Spleen (tissue), 13 donors: ENCODE measurements at places on chromosomes 13 and 19. TPM values are rescaled to one million over a fixed set of nuclear protein-coding genes. Genes with fewer than 3 reads are reported as not detected.

Gene PSG6
- not detected for total RNA-seq

Gene CABP5
- 0.79 TPM for total RNA-seq

Gene C19orf53
- 43.6 TPM for total RNA-seq

Gene ZNF85
- total RNA-seq, result 6.4 TPM

Gene PNMA8A
- total RNA-seq, result 1.7 TPM

Gene GPR18
- 13.2 TPM for total RNA-seq

Gene BRME1
- 3.5 TPM for total RNA-seq

Gene TLE2
- total RNA-seq, result 47.7 TPM

Gene DCAF15
- 47.6 TPM for total RNA-seq

Gene KHSRP
- total RNA-seq, result 165 TPM

Gene NKG7
- total RNA-seq, result 134 TPM

Gene KLK15
- total RNA-seq, result not detected

Gene ZNF486
- total RNA-seq, result 18.7 TPM

Gene ZNF567
- total RNA-seq, result 24.1 TPM

Gene WDR88
- not detected for total RNA-seq

Gene WDR62
- total RNA-seq, result 5.2 TPM

Gene KLF12
- total RNA-seq, result 33.9 TPM

Gene GPR12
- not detected for total RNA-seq

Gene SWSAP1
- total RNA-seq, result 4.3 TPM

Gene PCSK4
- total RNA-seq, result 1.2 TPM

Gene ZNF135
- 8.1 TPM for total RNA-seq

Gene IFNL1
- not detected for total RNA-seq

Gene BICRA
- 21.5 TPM for total RNA-seq

Gene CLDN10
- not detected for total RNA-seq

Gene ZNF302
- 33.0 TPM for total RNA-seq

Gene ZNF681
- total RNA-seq, result 4.7 TPM

Gene SLC17A7
- not detected for total RNA-seq

Gene PSG7
- total RNA-seq, result not detected

Gene ATP8B3
- total RNA-seq, result 5.6 TPM

Gene FXYD7
- not detected for total RNA-seq

Gene C13orf42
- total RNA-seq, result 0.43 TPM

Gene ZNF28
- 17.9 TPM for total RNA-seq

Gene SIGLECL1
- total RNA-seq, result not detected

Gene FFAR1
- total RNA-seq, result 0.32 TPM

Gene CYP2A7
- not detected for total RNA-seq

Gene CRTC1
- 4.7 TPM for total RNA-seq

Gene SCGB2B2
- total RNA-seq, result 1.9 TPM

Gene AKAP8L
- total RNA-seq, result 121 TPM

Gene FGF22
- total RNA-seq, result 0.61 TPM

Gene NDFIP2
- total RNA-seq, result 27.3 TPM

Gene NCR1
- total RNA-seq, result 9.6 TPM

Gene LHFPL6
- 23.8 TPM for total RNA-seq

Gene CGB7
- total RNA-seq, result not detected

Gene CALR3
- not detected for total RNA-seq
